CD4-positive, alpha-beta T cell treated with Interleukin-17A for 1 hour (primary cell): ENCODE measurements at places on chromosomes 7 and 10.

- no peak for DNase-seq
Measured at GRCh38 chr10:117536866-117537435, 5.6 kb upstream of the EMX2 start.

GRCh38 chr10:13829790-13830189 lies 243.0 kb downstream of the PRPF18 start:
- DNase-seq, result no peak

DNA sequence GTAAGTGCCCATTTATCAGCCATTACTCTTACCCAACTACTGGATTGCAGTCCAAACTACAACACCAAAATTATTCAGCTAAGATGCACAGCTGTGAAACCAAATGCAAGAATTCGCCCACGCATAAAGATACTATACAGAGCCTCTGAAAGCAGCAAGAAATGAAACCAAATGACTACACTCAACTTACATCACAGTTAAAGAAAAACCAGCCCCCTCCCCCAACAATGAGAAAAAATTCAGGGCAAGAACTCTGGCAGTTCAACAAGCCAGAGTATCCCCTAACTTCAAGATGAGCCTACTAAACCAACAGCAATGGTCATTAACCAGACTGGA lies 209.1 kb upstream of the VWC2 start:
- DNase-seq, result no peak

GRCh38 chr10:78813998-78814399 lies 254.8 kb upstream of the ZMIZ1 start:
- no peak for DNase-seq
